Hepatocyte (in vitro differentiated cells): ENCODE measurements at places on chromosomes 2 and 18. TPM values are rescaled to one million over a fixed set of nuclear protein-coding genes. Genes with fewer than 3 reads are reported as not detected.

The MORN2 gene
- 19.3 and 24.6 TPM in 2 replicates for total RNA-seq

The MAP3K19 gene
- total RNA-seq = 1.1 TPM in 1 of 2 replicates, not detected in the other

The TTN gene
- total RNA-seq = 6.4 and 10.1 TPM in 2 replicates

The LIMS3 gene
- total RNA-seq = 0.60 and 1.4 TPM in 2 replicates

The CLASP1 gene
- 45.9 and 68.0 TPM in 2 replicates for total RNA-seq

The AKAIN1 gene
- not detected in 2 replicates for total RNA-seq

The POU3F3 gene
- not detected in 2 replicates for total RNA-seq

- H3K4me3 ChIP-seq = no peak overlapping the region
- DNase-seq = no peak
- H3K36me3 ChIP-seq = no peaks in the 10 kb centered on the region
- H3K27ac ChIP-seq = no peak overlapping the region
- no peaks in the 10 kb centered on the region for H3K27me3 ChIP-seq
Observed at GRCh38 chr2:121483846-121484245, 46.8 kb upstream of the RNU4ATAC start.

DNA sequence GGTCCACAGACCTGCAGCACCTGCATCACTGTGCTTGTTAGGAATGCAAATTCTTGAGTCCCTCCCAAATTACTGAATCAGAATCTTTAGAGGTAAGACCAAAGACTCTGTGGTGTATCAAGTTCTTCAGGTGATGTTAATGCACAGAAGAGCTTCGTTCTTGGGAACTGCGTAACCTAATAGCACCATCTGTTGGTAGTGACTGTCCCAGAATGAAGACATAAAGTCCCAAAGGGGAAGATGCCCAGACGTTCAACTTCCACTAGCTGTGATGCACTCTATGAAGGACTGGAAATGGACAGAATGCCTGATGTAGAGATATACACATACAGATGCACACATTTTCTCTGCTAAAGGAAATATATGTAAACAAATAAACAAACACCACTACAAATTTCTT is 576.0 kb downstream of the LRP1B start:
- no peaks in the 10 kb centered on the region for H3K27me3 ChIP-seq
- H3K36me3 ChIP-seq = no peaks in the 10 kb centered on the region
- H3K4me3 ChIP-seq = no peak overlapping the region

GRCh38 chr2:112706170-112706664 is 14.6 kb upstream of the NT5DC4 start:
- no peaks in the 10 kb centered on the region for H3K36me3 ChIP-seq
- no peak overlapping the region for H3K27ac ChIP-seq
- H3K27me3 ChIP-seq = no peaks in the 10 kb centered on the region

DNA sequence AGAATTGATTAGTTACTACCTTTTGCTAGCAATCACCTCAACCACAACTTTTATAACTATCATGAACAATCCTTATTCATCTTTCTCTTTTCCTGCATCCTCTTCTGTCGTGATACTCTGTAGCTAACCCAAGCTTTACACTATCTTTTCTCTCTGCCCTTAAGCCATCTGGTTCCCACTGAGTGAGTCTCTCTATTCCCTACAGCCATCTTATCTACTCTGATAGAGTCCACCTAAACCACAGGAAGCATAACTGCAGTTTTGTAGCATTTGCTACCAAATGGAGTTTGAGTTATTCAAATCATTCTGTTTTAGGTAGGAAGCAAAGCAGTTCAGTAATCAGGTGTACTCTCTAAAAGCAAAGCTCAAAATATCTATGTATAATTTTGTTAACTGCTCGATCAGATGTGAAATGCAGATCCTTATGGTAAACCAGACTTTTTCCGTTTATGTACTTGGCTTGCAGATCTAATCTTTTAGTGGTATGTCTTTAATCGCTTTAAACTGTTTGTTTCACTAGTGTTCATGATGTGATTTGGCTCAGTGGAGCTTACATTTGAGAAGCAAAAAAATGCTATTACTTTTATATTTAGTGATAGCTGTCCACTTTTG is 91.0 kb downstream of the CSRNP3 start:
- H3K27me3 ChIP-seq = no peaks in the 10 kb centered on the region
- H3K4me3 ChIP-seq = no peak overlapping the region
- H3K27ac ChIP-seq = no peak overlapping the region
- DNase-seq = no peak
- H3K4me1 ChIP-seq = no peaks in the 10 kb centered on the region
- no peaks in the 10 kb centered on the region for H3K36me3 ChIP-seq

DNA sequence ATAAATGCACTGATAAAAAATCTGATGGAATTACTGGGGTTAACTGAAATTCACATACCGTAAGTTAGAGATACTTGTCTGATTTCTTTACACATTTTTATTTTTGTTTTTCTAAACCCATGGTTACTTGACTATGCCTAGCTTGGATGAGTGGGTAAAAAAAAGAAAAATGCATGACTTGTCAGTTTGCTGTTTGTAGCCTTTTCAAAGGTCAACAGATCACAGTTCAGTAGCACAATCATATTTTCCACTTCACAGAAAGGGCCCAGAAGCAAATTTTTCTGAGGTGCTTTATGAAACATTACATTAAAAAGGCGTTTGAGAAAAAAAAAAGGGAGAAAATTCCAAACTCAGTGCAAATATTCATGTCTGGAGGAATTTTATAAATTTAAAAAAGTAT is 16.4 kb downstream of the SLC16A14 start:
- no peaks in the 10 kb centered on the region for H3K4me1 ChIP-seq
- no peak overlapping the region for H3K27ac ChIP-seq
- DNase-seq = no peak
- no peaks in the 10 kb centered on the region for H3K36me3 ChIP-seq
- H3K4me3 ChIP-seq = no peak overlapping the region
- H3K27me3 ChIP-seq = no peaks in the 10 kb centered on the region

- no peak for DNase-seq
- no peak overlapping the region for H3K27ac ChIP-seq
- no peaks in the 10 kb centered on the region for H3K27me3 ChIP-seq
Observed at GRCh38 chr2:236861944-236862343, 223.7 kb upstream of the COPS8 start.

- no peaks in the 10 kb centered on the region for H3K36me3 ChIP-seq
- H3K27ac ChIP-seq = peak overlapping the region; percentile 2
- no peaks in the 10 kb centered on the region for H3K27me3 ChIP-seq
- peaks cover 10% of the 10 kb centered on the region for H3K4me1 ChIP-seq
- no peak for DNase-seq
- H3K4me3 ChIP-seq = no peak overlapping the region
Observed at GRCh38 chr2:191029280-191029950, 15.4 kb upstream of the STAT1 start.

GRCh38 chr2:157900684-157901083 is 24.6 kb upstream of the ACVR1 start:
- H3K36me3 ChIP-seq = no peaks in the 10 kb centered on the region
- no peaks in the 10 kb centered on the region for H3K4me1 ChIP-seq
- H3K4me3 ChIP-seq = no peak overlapping the region
- no peak for DNase-seq
- H3K27me3 ChIP-seq = no peaks in the 10 kb centered on the region

- no peak overlapping the region for H3K4me3 ChIP-seq
- H3K36me3 ChIP-seq = no peaks in the 10 kb centered on the region
- no peaks in the 10 kb centered on the region for H3K4me1 ChIP-seq
- H3K27me3 ChIP-seq = no peaks in the 10 kb centered on the region
Observed at GRCh38 chr2:101188683-101189405, 37.7 kb upstream of the TBC1D8 start.

GRCh38 chr18:31657823-31658669 is 26.3 kb downstream of the B4GALT6 start:
- H3K4me1 ChIP-seq = peaks cover 7% of the 10 kb centered on the region
- H3K4me3 ChIP-seq = no peak overlapping the region
- no peaks in the 10 kb centered on the region for H3K27me3 ChIP-seq
- H3K36me3 ChIP-seq = no peaks in the 10 kb centered on the region

DNA sequence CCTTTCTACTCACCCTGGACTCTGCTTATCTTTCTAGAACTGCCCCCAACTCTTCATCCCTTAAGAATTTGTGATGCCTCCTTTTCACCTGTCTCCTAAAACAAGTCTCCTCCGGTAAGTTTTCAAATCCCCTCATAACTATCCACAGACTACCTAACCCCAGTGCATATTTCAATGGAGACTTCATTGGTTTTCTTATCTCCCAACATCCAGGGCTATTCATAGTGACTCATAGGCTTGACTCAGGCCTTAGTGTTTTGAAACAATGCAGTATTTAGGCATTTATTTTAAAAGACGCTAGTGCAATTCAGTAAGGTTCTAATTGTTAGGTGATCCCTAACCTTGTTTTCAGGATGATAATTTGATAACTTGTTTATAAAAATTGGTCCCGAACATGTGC is 399.2 kb downstream of the CPS1 start:
- no peaks in the 10 kb centered on the region for H3K36me3 ChIP-seq
- peak; percentile 9 for DNase-seq
- no peak overlapping the region for H3K27ac ChIP-seq
- H3K4me3 ChIP-seq = no peak overlapping the region
- H3K27me3 ChIP-seq = no peaks in the 10 kb centered on the region
